Suprapubic skin (tissue), 4 donors: ENCODE measurements at places on chromosomes 7 and 10.

DNA sequence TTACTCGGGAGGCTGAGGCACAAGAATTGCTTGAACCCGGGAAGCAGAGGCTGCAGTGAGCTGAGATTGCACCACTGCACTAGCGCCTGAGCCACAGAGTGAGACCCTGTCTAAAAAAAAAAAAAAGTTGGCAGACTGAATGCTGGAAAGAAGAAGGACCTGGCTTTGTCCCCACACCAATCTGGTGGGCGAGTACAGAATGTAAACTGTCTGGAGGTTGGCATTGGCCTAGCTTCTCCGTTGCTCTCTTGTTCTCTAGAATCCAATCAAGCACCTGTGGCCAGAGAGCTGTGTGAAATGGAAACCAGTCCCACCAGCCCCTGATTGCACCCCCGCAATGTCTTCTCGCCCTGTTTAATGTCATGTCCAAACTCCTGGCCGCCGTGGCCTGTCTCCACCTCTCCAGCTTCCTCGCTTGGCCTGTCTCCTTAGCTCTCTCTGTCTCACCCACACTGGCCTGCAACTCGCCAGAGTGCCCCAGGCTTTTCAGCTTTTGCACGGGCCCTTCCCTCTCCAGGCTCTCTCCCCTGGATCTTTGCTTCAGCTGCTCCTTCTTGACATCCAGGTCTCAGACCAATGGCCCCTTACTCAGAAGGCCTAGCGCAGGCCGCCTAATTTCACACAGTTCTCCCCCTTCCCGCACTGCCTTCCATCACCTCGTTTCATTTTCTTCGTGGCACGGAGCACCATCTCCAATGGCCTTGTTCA lies 670 bp upstream of the AGK start:
- peak overlapping the region; percentile 62 for H3K4me3 ChIP-seq
- no peaks in the 10 kb centered on the region for H3K27me3 ChIP-seq
- H3K4me1 ChIP-seq, result peaks cover 19% of the 10 kb centered on the region
- no peaks in the 10 kb centered on the region for H3K36me3 ChIP-seq

DNA sequence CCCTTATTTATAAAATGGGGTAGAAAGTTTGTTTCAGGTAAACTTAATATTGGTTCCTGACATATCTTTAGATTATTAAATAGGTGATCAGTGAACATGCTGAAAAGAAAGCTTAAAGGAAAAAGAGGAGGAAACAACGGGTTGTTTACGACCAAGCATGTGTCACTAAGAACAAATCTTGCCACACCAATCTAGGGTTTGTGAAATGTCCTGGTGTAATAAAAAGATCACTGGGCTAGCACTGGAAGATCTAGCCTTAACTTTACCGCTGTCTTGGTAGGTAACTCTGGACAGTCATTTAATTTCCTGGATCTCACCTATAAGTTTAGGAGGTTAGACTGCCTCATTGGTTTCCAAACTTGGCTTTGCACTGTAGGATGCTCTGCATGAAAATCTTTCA lies 19.0 kb downstream of the VPS26A start:
- no peaks in the 10 kb centered on the region for H3K27me3 ChIP-seq
- no peak for DNase-seq
- H3K4me1 ChIP-seq, result peaks cover 13% of the 10 kb centered on the region
- H3K4me3 ChIP-seq, result no peak overlapping the region
- no peaks in the 10 kb centered on the region for H3K36me3 ChIP-seq

DNA sequence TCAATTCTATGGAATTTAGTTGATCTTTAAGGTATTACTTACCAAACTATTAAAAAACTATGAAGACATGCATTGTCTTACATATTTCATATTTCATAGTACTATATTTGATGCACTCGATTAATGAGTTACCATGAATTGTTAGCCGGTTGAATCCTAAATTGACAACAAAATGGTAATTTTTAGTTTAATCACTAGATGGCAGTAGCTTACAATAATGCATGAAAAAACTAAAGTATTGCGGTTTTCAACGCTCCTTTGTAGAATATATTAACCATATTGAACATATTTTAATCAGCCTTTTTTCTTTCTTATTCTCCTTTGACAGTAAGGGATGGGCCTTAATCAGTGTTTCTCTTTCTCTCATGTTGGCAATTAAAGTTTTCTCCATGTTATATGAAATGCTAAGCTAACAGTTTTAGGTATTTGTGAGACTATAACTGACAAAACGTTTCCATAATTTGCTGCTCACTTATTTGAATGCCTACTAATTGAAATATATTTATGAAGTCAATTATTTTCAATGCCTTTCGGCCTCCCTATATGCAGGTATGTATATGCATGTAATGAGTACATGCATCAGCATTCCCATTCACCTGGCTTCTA lies 48.5 kb upstream of the ARL4A start:
- H3K27me3 ChIP-seq, result no peaks in the 10 kb centered on the region
- peaks cover 21% of the 10 kb centered on the region for H3K4me1 ChIP-seq
- no peak for DNase-seq
- no peak overlapping the region for H3K4me3 ChIP-seq
- no peak overlapping the region for H3K27ac ChIP-seq

GRCh38 chr10:92914478-92915325 lies 66.4 kb downstream of the EXOC6 start:
- H3K4me1 ChIP-seq, result no peaks in the 10 kb centered on the region
- H3K4me3 ChIP-seq, result no peak overlapping the region
- no peaks in the 10 kb centered on the region for H3K27me3 ChIP-seq

DNA sequence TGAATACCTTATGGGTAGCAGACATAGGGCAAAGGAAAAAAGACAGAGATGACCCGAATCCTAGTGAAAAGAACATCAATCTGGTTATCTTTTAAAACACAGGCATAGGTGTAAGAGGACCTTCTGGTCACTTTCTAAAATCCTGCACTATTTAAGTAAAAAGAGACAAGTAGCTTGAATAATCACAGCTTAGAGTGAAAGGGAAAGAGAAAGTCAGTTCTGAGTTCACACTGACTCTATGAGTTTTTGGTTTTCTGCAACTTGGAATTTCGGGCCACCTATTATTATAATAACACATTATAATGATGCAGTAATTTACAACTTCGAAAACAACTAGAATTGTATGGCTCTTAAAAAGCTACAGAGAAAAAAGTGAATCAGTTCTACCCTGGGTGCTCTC lies 247.8 kb downstream of the DOCK4 start:
- H3K4me3 ChIP-seq, result no peak overlapping the region
- H3K27ac ChIP-seq, result no peak overlapping the region
- H3K36me3 ChIP-seq, result no peaks in the 10 kb centered on the region

- H3K4me1 ChIP-seq, result peaks cover 3% of the 10 kb centered on the region
- H3K27ac ChIP-seq, result no peak overlapping the region
Measured at GRCh38 chr10:121942749-121943416, 15.1 kb upstream of the ATE1 start.

- no peak for DNase-seq
- H3K4me1 ChIP-seq, result peaks cover 13% of the 10 kb centered on the region
- H3K27me3 ChIP-seq, result no peaks in the 10 kb centered on the region
Measured at GRCh38 chr7:139700505-139701235, 77.1 kb downstream of the HIPK2 start.

DNA sequence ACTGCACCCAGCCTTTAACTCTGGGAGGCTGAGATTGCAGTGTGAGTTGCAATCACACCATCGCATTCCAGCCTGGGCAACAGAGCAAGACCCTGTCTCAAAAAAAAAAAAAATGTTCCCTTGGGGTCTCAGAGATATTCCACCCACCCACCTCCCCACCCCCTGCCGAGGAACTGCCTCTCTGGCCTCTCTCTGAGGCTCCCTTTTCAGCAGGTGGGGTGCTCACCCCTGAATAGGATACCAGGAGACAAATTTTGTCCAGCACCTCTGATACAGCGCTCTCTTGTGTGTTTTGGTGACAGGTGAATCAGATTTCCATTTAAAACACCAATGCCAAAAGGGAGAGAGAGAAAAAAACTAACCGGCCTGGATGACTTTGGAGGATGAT lies 92.6 kb upstream of the KIF5B start:
- no peak overlapping the region for H3K4me3 ChIP-seq

GRCh38 chr7:151243408-151244195 lies 4.9 kb downstream of the SMARCD3 start:
- no peak overlapping the region for H3K4me3 ChIP-seq
- H3K36me3 ChIP-seq, result peaks cover 17% of the 10 kb centered on the region
- DNase-seq, result no peak
- H3K27ac ChIP-seq, result no peak overlapping the region
- H3K4me1 ChIP-seq, result peaks cover 47% of the 10 kb centered on the region
- peaks cover 9% of the 10 kb centered on the region for H3K27me3 ChIP-seq

GRCh38 chr10:75935650-75936400 lies 504.4 kb downstream of the LRMDA start:
- no peaks in the 10 kb centered on the region for H3K27me3 ChIP-seq
- H3K27ac ChIP-seq, result no peak overlapping the region
- no peak overlapping the region for H3K4me3 ChIP-seq

DNA sequence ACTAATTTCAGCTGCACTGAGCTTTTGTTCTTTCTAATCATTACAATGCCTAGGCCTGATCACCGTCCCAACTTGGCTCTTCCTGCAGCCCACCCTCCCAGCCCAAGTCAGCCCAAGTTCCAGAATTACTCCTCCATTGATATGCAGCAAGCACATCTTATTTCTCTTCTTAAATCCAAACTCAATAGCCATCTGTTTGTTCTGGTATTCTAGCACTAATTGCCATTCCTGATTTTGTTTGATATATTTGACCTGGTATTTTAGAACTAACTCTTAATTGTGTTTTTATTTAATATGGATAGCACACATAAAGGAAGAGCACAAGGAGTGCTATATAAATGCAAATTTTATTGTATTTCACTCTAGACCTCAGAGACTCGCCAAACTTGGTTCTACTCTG lies 241.2 kb downstream of the SKIDA1 start:
- no peaks in the 10 kb centered on the region for H3K27me3 ChIP-seq
- H3K36me3 ChIP-seq, result no peaks in the 10 kb centered on the region
- no peak overlapping the region for H3K4me3 ChIP-seq

GRCh38 chr10:62765726-62766125 lies 38.8 kb upstream of the ADO start:
- no peaks in the 10 kb centered on the region for H3K36me3 ChIP-seq
- H3K4me3 ChIP-seq, result no peak overlapping the region
- no peak for DNase-seq
- H3K4me1 ChIP-seq, result peaks cover 2% of the 10 kb centered on the region
